ENCODE measurements at places on chromosomes 6 and 20.

GRCh38 chr20:17959257-17959627, 9.4 kb downstream of the SNX5 start:
- no peak for DNase-seq

- no peak for DNase-seq
These were observed 30.5 kb downstream of the GRM4 start for GRCh38 chr6:34115403-34115795.

DNA sequence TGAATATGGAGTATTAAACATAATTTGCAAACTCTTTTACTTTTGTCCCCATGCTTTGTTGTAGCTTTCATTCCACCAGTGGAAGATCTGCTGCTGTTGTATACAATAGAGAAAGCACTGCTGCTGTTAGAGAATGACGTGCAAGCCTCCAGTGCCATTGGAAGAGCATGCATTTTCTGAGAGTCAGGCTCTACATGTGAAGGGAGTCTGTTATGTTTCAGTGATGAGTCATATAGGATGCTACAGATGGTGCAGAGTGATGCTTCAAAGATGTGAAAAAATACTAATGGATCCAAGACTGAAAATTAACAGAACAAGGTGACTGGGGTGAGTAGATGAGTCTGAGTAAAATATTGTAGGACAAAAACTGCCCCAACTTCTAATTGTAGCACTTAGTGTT, 22.4 kb upstream of the BACH2 start:
- DNase-seq, result no peak

DNA sequence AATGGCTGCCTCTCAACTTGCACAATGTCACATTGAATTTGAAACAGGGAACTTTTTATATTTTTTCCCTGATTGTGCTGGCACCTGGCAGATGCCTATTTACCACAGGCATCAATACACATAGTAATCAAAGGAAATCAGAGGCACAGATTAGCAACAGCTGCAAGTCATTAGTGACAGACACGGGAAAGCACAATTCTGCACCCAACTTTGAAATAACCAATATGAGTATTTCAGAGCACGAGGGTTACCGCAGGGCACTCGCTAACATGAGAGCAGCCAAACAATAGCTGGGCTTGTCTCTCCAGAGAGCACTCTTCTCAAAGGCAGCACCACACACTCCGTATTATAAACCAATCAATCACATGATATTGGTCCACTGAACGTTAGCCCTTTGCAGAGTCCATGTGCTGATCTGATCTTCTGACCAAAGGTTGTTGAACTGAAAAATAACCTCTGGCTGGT, 149.5 kb downstream of the RNF144B start:
- no peak for DNase-seq

- DNase-seq, result no peak
These were observed 41.7 kb upstream of the RGS17 start for GRCh38 chr6:153172815-153173214.

- DNase-seq, result no peak
These were observed 441.5 kb downstream of the HTR1B start for GRCh38 chr6:77021778-77022177.

- DNase-seq, result no peak
These were observed 191.3 kb downstream of the JARID2 start for GRCh38 chr6:15437090-15437635.

- no peak for DNase-seq
These were observed 104.0 kb downstream of the ISM1 start for GRCh38 chr20:13325033-13325432.

GRCh38 chr6:111824608-111825337, 48.5 kb downstream of the FYN start:
- no peak for DNase-seq

DNA sequence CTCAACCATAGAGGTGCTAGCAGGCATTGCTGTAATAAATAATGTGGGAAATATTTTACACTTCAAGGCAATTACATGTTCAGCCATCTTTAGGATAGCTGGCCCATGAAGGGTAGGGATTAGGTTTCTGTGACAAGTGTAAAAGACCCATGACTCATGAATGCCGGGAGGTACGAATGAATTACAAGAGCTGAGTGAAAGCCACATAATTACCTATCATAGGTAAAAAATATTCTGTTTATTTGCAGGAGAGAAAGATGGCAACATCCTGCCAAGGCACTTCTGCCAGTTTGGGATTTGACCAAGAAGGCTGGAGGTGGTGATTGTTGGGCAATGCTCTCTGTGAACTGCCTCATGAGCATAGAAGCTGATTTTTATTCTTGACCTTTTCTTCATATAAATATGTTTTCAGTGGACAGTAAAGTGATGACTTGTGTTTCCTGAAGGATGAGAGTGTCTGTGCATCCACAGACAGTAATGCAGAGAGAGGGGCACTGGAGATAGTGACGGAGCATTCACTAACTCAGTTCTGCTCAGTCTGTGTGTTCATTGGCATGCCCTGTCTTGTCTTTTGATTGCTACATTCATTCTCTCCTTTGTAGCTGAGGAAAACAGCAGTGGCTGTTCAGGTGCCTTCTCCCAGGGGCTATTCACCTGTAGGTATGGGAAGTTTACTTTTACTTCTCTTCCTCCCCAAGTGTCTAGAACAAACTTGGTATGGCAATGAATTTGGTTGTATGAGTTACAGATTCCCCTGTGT, 481.1 kb downstream of the TFAP2B start:
- DNase-seq, result no peak

- no peak for DNase-seq
These were observed 17.9 kb upstream of the CCDC170 start for GRCh38 chr6:151475653-151476523.

DNA sequence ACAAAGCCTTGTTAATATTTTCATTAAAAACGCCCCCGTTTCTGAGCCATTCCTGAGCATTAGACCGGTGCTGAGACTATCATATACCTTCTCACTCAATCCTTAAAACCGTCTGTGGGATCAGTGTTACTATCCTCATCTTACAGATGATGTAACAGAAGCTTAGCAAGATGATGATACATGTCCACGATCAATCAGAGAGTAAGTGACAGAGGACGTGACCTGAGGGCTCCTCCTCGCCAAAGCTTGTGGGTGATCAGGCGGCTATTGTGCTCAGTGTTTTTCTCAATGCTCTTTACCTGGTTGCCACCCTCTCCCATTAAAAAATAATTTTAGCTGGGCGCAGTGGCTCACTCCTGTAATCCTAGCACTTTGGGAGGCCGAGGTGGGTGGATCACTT, 113.1 kb downstream of the MTHFD1L start:
- no peak for DNase-seq

DNA sequence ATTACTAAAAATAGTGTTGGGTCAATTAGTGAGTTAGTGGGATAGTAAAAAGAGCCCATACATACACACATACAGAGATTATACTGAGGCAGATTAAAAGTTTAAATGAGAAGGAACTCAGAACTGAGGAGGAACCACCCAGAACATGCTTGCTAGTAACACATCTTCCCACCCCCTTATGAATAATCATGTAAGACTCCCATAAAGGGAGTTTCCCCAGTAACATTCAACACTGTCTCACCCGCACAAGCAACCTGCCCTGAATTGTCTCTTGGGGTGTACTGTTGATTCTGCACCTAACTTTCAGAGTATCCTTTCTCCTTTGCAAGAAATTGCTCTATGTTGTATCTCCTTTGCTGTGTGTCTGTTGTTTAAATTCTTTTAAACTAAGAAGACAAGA, 11.1 kb upstream of the HLA-DQB2 start:
- no peak for DNase-seq

- peak; percentile 80 for DNase-seq
These were observed 13.6 kb downstream of the STMND1 start for GRCh38 chr6:17115251-17116116.
